ENCODE measurements at places on chromosomes 7 and 10. TPM values are rescaled to one million over a fixed set of nuclear protein-coding genes. Genes with fewer than 3 reads are reported as not detected.

GRCh38 chr7:80114159-80114558, 20.5 kb upstream of the GNAI1 start:
- DNase-seq, result no peak
- H3K27ac ChIP-seq, result no peak overlapping the region
- H3K36me3 ChIP-seq, result no peaks in the 10 kb centered on the region

DNA sequence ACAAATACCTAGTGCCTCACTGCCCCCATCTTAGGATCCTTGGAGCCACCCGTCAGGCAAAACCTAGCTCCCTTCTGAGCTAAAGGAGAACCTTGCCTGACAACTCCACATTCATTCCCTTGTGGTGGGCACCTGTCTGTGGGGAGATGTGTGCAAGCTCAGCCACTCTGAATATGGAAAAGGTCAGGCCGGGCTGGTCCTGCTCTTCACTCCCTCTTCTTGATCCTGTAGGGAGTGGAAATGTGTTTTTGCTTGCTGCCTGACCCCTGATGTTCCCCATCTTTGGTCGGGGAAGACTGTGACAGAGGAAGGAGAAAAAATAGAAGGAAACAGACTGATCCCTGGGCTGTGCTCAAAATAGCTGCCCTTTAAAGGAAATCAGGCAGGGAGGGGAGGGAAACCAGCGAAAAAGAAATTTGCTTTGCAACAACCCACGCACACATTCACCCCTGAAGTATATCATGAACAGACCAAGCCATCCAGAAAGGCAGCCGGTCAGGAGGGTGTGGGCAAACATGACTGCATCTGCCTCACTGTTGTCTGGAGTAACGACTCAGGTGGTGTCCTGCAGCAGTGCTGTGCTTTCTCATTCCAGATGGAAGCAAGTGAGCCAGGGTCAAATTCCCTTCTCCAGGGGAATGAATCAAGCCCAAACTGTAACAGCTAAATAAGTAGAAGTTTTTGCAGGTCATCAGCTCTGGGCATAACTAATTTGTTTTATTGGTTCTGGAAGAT, 74.0 kb downstream of the SCRN1 start:
- peaks cover 2% of the 10 kb centered on the region for H3K27me3 ChIP-seq
- H3K36me3 ChIP-seq, result no peaks in the 10 kb centered on the region
- DNase-seq, result no peak
- H3K4me1 ChIP-seq, result no peaks in the 10 kb centered on the region
- H3K4me3 ChIP-seq, result no peak overlapping the region
- no peak overlapping the region for H3K27ac ChIP-seq

GRCh38 chr10:23725548-23725947, 286.7 kb downstream of the OTUD1 start:
- H3K36me3 ChIP-seq, result no peaks in the 10 kb centered on the region
- peaks cover 4% of the 10 kb centered on the region for H3K4me1 ChIP-seq
- no peak overlapping the region for H3K4me3 ChIP-seq
- no peak overlapping the region for H3K27ac ChIP-seq
- no peak for DNase-seq

GRCh38 chr10:54745436-54745835, 55.6 kb downstream of the PCDH15 start:
- H3K4me1 ChIP-seq, result no peaks in the 10 kb centered on the region
- H3K27me3 ChIP-seq, result no peaks in the 10 kb centered on the region
- H3K4me3 ChIP-seq, result no peak overlapping the region

GRCh38 chr10:125766511-125766910, 9.1 kb downstream of the MMP21 start:
- H3K36me3 ChIP-seq, result peaks cover 25% of the 10 kb centered on the region
- no peaks in the 10 kb centered on the region for H3K27me3 ChIP-seq
- H3K4me1 ChIP-seq, result no peaks in the 10 kb centered on the region
- no peak for DNase-seq
- no peak overlapping the region for H3K27ac ChIP-seq

DNA sequence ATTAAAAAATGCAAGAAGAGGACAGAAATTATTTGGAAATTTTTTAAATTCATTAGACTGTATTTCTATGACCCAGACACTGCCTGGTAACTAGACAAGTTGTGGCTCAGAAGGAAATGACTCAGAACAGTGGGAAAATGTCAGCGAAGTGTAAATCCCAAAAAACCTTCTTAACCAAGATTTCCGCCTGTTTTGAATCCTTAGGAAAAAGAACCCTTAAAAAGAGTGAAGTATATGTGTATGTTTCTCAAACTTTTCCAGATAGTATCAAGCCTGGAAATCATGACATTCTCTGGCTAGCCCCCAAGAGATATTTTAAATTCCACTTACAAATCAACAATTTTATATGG, 42.7 kb upstream of the PLXNA4 start:
- H3K4me1 ChIP-seq, result peaks cover 6% of the 10 kb centered on the region
- DNase-seq, result no peak
- peaks cover 3% of the 10 kb centered on the region for H3K27me3 ChIP-seq
- H3K36me3 ChIP-seq, result no peaks in the 10 kb centered on the region

GRCh38 chr10:10533437-10533836, 484.2 kb upstream of the CELF2 start:
- DNase-seq, result no peak
- H3K27me3 ChIP-seq, result peaks cover 26% of the 10 kb centered on the region
- no peaks in the 10 kb centered on the region for H3K4me1 ChIP-seq
- H3K4me3 ChIP-seq, result no peak overlapping the region
- H3K36me3 ChIP-seq, result no peaks in the 10 kb centered on the region

DNA sequence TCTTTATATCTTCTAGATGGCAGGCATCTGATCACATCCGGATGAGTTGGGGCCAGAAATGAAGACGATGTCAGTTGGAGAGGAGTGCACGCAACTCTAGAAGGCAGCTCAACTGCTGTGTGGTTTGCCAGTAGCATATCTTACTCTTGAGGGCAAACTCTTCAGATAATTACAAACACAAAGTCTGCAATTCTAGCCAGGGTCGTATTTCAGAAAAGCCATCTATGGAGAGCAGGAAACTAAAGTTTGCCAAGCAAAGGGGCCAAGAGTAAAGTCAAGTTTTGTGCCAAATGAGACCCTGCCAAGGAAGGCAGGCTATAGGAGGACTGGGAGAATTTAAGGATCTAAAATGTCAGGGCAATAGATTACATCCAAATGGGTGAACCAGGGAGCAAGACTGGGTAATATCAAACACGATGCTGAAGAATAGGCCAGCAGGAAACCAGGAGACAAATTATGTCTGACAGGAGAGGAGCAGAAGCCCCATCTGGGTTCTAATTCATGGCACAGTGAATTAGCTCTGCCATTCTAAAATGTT, 312.5 kb upstream of the SEMA3C start:
- no peak overlapping the region for H3K27ac ChIP-seq
- H3K4me3 ChIP-seq, result no peak overlapping the region

DNA sequence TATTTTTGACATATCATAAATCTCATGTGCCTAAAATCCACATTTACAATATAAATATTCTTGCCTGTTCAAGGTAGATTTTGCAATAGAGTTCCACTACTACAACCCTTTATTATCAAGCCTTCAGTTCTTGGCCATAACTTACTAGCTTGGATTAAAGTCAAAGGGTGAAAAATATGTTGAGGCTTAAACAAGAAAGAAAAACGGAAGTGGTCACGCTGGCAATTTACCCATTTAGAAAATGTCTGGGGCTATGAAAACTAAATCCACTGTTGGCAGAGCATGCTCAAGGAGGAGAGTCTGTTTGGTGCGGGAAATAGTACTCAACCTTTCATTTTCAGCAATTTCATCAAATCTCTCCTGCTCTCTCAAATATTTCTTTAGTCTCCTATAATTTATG, 209.8 kb upstream of the RHOBTB1 start:
- DNase-seq, result no peak
- no peak overlapping the region for H3K27ac ChIP-seq

DNA sequence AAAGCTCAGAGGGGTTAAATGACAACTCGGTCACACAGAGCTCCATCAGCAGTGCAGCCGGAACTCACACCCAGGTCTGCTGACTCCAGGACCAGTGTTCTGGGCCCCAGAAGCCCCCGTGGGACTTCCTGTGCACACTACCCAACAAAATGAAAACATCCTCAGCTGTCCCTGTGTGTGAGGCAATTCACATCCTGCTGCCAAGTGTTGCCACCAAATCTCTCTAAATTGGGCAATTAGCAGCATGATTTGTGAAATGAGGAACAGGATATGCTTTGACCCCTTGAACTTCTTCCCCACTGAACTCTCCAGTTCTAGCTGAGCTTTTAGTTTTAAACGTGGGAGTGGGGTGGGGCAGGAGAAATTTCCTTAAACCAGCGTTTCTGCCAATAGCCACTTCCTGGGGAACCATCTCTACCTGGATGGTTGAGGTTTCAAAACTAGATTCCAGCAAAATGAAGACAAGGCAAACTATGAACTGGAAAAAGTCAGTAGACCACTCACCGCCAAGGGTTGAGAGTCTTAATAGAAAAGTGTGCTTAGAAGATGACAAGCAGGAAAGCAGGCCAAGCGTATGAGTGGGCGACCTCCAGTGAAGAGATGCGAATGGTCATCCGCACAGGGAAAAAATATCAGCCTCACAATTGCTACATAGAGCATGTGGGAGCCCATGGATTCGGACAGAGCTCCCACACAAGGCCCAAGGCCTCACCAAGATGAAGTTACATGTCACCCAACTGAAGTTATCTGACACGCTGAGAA, 51.9 kb upstream of the CHST15 start:
- H3K27me3 ChIP-seq, result peaks cover 2% of the 10 kb centered on the region
- DNase-seq, result no peak
- no peak overlapping the region for H3K4me3 ChIP-seq
- no peaks in the 10 kb centered on the region for H3K36me3 ChIP-seq
- no peak overlapping the region for H3K27ac ChIP-seq

GRCh38 chr7:6608081-6608480, 7.3 kb upstream of the ZNF853 start:
- no peak overlapping the region for H3K27ac ChIP-seq
- no peak for DNase-seq
- H3K27me3 ChIP-seq, result no peaks in the 10 kb centered on the region
- H3K4me1 ChIP-seq, result peaks cover 2% of the 10 kb centered on the region
- peaks cover 14% of the 10 kb centered on the region for H3K36me3 ChIP-seq
- no peak overlapping the region for H3K4me3 ChIP-seq

- peaks cover 26% of the 10 kb centered on the region for H3K27me3 ChIP-seq
- no peak overlapping the region for H3K4me3 ChIP-seq
- no peaks in the 10 kb centered on the region for H3K4me1 ChIP-seq
- no peaks in the 10 kb centered on the region for H3K36me3 ChIP-seq
- no peak overlapping the region for H3K27ac ChIP-seq
- DNase-seq, result no peak
Observed at GRCh38 chr10:29250066-29250465, 38.8 kb upstream of the LYZL1 start.

- H3K4me3 ChIP-seq, result no peak overlapping the region
- H3K36me3 ChIP-seq, result peaks cover 15% of the 10 kb centered on the region
- no peak for DNase-seq
- H3K27ac ChIP-seq, result no peak overlapping the region
- no peaks in the 10 kb centered on the region for H3K4me1 ChIP-seq
- H3K27me3 ChIP-seq, result no peaks in the 10 kb centered on the region
Observed at GRCh38 chr10:72509206-72509799, 116.6 kb downstream of the MICU1 start.

DNA sequence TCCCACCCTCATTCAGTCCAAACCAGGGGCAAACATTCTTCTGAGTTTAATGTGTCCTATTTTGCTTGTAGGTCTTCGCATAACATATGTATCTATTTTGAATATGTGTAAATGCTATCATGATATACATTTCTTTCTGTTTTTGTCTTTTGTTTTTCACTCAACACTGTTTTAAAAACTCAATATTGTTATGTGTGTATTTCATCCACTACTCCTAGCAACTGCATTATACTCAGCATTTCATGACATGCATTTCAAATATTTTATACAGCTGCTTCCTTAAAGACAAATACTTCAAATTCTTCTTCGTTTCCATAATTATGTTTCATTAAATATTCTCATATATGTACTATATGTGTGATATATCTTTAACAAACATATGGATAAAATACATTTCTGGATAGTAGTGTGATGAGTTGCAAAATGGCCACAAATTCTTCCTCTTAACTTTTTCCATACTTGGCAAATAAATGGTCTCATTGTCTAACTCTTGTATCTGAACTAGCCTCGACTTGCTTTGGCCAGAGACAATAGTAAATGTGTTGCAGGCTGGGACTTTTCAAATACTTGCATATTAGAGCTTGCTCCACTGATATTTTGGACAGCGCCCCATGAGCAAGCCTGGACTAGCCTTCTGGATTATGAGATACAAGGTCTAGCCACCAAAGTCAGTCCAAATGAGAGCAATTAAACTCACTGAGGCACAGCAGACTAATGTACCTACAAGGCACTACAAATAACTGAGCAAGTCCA, 539.7 kb upstream of the KCND2 start:
- H3K36me3 ChIP-seq, result no peaks in the 10 kb centered on the region
- no peaks in the 10 kb centered on the region for H3K27me3 ChIP-seq
- no peaks in the 10 kb centered on the region for H3K4me1 ChIP-seq
- no peak overlapping the region for H3K4me3 ChIP-seq
- no peak for DNase-seq

- H3K27ac ChIP-seq, result no peak overlapping the region
- no peak overlapping the region for H3K4me3 ChIP-seq
- DNase-seq, result no peak
- no peaks in the 10 kb centered on the region for H3K4me1 ChIP-seq
- H3K36me3 ChIP-seq, result no peaks in the 10 kb centered on the region
Observed at GRCh38 chr7:103735377-103735776, 254.1 kb downstream of the RELN start.

DNA sequence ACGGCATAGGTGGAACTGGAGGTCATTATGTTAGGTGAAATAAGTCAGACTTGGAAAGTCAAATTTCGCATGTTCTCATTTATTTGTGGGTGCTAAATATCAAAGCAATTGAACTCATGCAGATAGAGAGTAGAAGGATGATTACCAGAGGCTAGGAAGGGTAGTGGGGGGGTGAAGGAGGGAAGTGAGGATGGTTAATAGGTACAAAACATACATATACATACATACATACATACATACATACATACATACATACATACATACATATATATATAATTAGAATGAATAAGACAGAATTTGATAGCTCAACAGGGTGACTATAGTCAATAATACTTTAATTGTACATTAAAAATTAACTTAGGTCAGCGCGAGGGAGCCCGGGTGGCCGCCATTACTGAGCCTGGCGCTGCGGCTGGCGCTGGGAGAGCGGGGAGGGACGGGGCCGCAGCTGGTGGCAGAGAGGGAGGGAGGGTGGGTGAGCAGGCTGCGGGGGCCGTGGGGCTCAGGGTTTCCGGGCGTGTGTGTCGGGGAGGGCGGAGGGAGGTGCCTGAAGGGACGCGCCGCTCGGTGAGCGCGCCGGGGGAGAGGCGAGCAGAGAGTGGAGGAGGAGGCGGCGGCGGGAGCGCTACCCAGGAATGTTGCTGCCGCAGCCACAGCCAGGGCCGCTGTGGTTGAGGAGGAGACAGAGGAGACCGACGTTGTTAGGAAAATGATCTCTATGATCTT, 85.8 kb upstream of the EGFR start:
- H3K27ac ChIP-seq, result no peak overlapping the region
- no peak for DNase-seq
- H3K27me3 ChIP-seq, result peaks cover 46% of the 10 kb centered on the region

- no peaks in the 10 kb centered on the region for H3K27me3 ChIP-seq
- peak overlapping the region; percentile 32 for H3K4me3 ChIP-seq
- peaks cover 4% of the 10 kb centered on the region for H3K36me3 ChIP-seq
- peak; percentile 32 for DNase-seq
- H3K27ac ChIP-seq, result peak overlapping the region; percentile 78
Observed at GRCh38 chr10:88896994-88897853, 17.2 kb downstream of the STAMBPL1 start.

- H3K36me3 ChIP-seq, result no peaks in the 10 kb centered on the region
- no peak overlapping the region for H3K4me3 ChIP-seq
- H3K27me3 ChIP-seq, result no peaks in the 10 kb centered on the region
Observed at GRCh38 chr7:50803359-50804337, 21.0 kb upstream of the GRB10 start.

The TLL2 gene
- 0.07 TPM for total RNA-seq

The HBP1 gene
- total RNA-seq, result 41.8 TPM

The VIPR2 gene
- 0.83 TPM for total RNA-seq

The HOXA2 gene
- total RNA-seq, result not detected

The AKR1C1 gene
- total RNA-seq, result 1.1 TPM

The SND1 gene
- total RNA-seq, result 211 TPM

The OR2A42 gene
- not detected for total RNA-seq

The PRKG1 gene
- total RNA-seq, result not detected

All from activated naive CD4-positive, alpha-beta T cell treated with anti-CD3 and anti-CD28 coated beads for 36 hours (primary cell).